ENCODE measurements at places on chromosomes 2 and 18. TPM values are rescaled to one million over a fixed set of nuclear protein-coding genes. Genes with fewer than 3 reads are reported as not detected.

DNA sequence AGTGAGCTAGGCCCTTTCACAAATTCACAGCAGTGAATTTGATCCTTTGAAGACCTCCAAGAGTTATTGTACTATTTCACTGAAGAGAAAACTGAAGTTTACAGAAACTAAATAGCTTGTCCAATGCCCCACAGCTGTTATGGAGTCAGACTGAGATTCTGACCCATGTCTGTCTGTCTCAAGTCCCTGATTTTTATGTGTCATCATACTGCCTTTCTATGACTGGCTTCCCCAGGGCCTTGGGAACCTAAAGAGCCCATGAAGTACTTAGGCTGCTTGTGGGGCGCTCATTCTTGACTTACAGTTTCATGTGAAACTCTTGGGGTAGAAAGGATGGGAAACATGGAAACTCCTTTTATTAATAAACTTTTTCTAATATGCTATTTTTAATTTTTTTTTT lies 107.7 kb downstream of the ATL2 start:
- no peak for DNase-seq

TTL gene
- total RNA-seq: 16.9 TPM

DNA sequence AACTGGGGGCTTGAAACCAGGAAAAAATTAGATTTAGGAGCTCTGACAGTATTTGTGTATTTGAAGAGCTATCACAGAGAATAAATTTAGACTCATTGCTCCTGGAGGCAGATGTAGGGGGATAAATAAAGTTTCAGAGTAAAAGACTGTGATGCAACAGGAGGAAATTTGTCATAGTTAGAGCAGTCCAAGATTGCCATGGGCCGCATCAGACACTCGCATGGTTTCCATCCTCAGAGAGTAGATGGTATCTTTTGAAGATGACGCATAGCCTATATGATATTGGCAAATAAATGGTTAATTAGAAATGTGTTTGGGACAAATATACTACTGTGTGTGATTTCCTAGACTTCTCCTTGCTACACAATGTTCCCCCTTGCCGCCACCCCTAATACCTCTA lies 170.5 kb downstream of the FTCDNL1 start:
- no peak for DNase-seq

GRCh38 chr2:175500255-175500654 lies 318.7 kb upstream of the ATP5MC3 start:
- no peak for DNase-seq

TUBA3E gene
- not detected for total RNA-seq

GRCh38 chr2:54076586-54076985 lies 38.8 kb upstream of the ACYP2 start:
- no peak for DNase-seq

RNF125 gene
- 8.4 TPM for total RNA-seq

DNA sequence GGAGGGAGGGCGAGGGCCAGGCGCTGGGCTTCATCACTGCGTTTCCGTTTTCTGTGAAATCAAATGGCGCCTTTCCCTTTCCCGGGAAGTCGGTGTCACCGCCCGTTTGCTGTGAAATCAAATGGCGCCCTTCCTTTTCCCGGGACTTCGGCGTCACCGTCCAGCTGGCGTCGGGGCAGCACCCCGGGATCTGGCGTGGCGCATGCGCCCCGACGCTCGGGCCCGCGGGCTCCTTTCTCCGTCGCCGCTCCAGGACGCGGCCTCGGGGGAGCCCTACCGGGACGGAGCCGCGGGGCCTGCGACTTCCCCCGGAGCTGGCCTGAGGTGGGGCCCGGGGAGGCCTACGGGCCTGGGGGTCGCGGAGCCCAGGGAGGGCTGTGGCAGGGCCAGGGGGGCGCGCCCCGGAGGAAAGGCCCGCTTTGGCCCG lies at the start of gene FAM228A:
TSS of gene FAM228A (plus strand) at position 203 of the 427 bp plus-strand sequence. CDS start 428 bp downstream, outside the sequence.
- DNase-seq: no peak

- DNase-seq: peak; percentile 64
Observed at GRCh38 chr2:164737612-164738081, 104.0 kb downstream of the COBLL1 start.

DNA sequence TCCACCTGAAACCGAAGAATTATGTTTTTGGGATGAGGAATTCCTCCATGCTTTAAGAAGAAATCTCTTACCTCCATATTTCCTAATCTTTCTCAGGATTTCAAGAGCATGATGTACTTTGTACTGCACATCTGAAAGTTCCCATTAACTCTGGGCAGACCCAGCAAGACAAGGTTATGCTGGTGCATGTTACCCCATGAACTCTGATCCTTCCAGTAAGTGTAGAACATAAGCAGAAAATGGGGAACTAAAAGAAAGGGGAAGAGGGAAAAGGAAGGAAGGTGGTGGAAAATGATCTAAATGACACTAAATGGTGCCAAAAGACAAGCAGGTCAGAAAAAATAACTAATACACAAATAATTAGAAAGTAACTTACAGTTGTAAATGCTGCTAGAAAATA lies 50.7 kb downstream of the STRN start:
- DNase-seq: no peak

GRCh38 chr18:75544051-75544481 lies 116.6 kb upstream of the SMIM21 start:
- DNase-seq: no peak

DNA sequence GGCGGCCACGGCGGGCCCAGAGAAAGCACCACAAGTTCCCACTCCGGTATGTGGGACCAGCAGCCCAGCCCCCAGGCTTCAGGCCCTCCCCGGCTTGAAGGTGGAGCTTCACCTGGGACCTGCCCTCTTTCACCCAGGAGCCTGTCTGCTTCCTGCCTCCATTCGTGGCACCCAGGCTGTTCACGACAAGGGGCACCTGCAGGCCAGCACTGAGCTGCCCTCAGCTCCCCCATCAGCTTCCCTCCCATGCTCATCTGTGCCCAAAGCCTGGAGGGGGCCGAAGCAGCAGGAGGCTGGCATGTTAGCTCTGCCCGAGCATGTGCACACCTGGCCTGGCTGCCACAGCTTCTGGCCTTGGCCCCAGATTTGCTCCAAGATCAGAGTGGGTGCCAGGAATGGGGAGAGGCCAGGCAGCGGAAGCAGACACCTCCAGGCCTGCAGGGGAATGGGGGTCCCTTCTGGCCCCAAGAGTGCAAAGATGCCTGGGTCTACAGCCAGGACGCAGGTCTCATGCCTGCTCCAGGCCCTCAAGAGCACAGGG lies 312.4 kb upstream of the SYT4 start:
- no peak for DNase-seq

GRCh38 chr2:61811821-61812220 lies 42.0 kb downstream of the FAM161A start:
- no peak for DNase-seq

GRCh38 chr2:151181524-151181923 lies 80.1 kb downstream of the RBM43 start:
- no peak for DNase-seq

CPO gene
- total RNA-seq: not detected

DNA sequence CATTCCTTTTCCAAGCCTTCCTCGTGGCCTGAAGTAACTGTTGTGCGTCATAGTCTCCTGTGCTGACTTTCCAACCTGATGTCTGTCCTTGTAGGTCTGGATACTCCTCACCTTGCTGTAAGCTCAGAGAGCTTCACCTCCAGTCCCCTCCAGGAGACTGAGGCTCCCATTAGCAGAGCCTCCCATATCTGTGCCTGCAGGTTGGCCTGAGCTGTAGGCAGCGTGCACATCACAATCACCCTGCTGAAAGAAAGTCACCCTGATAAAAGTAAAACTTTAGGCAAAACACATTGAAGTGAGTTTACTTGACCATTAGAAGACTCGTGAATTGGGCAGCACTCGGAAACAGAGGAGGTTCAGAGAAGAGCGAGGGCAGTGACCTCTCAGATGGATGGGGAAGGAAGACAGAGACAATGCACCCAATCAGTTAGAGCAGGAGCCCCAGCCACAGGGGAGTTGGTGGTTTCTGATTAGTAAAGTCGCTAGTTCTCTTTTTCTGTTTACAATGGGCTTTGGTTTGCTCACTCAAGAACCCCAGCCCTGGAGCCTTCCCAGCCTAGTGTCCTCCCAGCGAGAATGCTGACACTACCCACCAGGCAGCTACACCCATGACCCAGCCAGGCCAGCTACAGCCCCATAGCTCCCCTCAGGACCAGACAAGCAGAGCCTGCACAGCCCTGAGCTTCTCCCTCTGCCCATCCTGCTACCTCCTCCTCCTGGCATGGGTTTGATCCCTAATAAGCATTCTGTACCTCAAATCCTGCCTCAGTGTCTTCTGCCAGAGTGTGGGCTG lies 12.1 kb upstream of the TPO start:
- no peak for DNase-seq

DNA sequence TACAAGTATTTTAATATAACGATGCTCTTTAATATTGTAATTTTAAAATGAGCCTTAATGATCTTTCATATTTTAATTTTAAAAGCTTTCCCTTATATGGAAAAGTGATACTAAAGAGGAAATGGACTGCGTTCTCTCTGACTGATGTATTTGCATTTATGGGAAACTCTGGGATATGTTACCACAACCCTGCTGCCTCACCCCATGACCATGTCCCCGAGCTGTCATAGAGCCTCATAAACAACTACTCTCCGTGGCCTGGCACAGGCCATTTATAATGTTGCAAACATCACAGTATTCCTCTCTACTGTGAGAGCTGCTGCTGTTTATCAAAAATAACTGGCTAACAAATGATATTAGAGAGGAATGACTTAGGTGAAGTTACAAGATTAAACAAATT lies 75.8 kb upstream of the SEC11C start:
- DNase-seq: no peak

GRCh38 chr2:233354971-233355574 lies 779 bp downstream of the DGKD start:
- peak; percentile 58 for DNase-seq

DNA sequence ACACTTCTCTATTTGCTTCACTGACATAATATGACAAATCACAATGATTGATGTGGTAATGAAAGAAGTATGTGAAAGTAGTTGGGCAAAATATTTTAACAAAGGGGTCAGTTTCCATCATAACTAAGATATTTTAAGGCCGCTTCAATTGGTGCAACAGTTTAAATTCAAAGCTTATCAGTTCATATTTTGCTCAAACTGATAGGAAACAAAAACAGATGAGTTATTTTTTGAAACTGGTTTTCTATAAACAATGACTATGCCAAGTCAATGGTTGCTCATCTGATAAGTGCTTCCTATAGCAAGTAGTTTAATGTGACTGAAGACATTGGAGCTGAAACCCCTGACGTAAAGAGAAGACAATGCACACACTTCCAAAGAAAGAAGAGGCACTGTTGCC lies 1290.7 kb downstream of the SUCLG1 start:
- no peak for DNase-seq

SPC25 gene
- 5.2 TPM for total RNA-seq

DNA sequence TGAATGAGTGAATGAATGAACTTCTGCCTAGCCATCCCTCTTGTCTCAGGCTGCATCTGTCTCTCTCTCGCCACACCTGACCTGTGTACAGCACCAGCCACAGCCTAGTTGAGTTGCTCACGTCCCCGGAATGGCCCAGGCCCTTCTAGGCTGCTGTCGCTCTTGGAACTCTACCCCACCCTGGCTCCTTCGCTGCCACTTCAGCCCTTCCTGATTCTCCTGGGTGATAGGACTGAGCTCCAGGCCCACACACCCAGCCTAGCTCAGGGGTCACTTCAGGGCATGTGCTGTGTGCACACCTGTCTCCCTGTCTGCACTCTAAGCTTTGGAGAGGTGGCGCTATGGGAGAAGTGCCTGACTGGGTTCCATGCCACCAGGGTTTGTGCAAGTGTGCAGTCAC lies 236.6 kb downstream of the GLI2 start:
- no peak for DNase-seq

DNA sequence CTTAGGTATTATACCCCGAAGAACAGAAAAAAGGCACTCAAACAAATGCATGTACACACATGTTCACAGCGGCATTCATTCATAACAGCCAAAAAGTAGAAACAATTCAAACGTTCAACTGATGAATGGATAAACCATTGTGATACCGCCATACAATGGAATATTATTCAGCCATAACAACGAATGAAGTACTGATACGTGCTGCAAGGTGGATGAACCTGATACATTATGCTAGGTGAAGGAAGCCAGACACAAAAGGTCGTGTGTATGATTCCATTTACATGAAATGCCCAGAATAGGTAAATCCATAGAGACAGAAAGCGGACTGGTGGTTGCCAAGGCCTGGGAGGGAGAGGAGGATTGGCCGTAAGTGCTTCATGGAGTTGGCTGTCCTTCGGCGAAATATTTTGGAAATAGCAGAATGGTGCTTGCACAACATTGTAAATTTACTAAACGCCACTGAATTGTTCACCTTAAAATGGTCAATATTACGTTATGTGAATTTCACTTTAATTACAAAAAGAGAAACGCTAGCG lies 750 bp upstream of the RMP24 start:
- no peak for DNase-seq

- no peak for DNase-seq
Observed at GRCh38 chr18:55968550-55968949, 380.6 kb upstream of the TCF4 start.

- peak; percentile 78 for DNase-seq
Observed at GRCh38 chr18:58180738-58181353, 136.8 kb downstream of the NEDD4L start.

CCL20 gene
- 43.5 TPM for total RNA-seq

GRCh38 chr2:116467243-116467642 lies 1347.2 kb upstream of the DDX18 start:
- no peak for DNase-seq

HOXD4 gene
- 3.6 TPM for total RNA-seq

GRCh38 chr2:231854616-231855125 lies 68.4 kb downstream of the COPS7B start:
- DNase-seq: no peak

AQP12A gene
- total RNA-seq: 9.0 TPM

- DNase-seq: peak; percentile 57
Observed at GRCh38 chr2:101152272-101153076, 1.3 kb upstream of the TBC1D8 start.

- no peak for DNase-seq
Observed at GRCh38 chr2:27025281-27025800, 7.4 kb upstream of the TMEM214 start.

IKZF2 gene
- 4.5 TPM for total RNA-seq

RTP5 gene
- not detected for total RNA-seq

GRCh38 chr2:86140969-86141392 lies 34.9 kb downstream of the PTCD3 start:
- DNase-seq: no peak

GRCh38 chr2:216923706-216924105 lies 63.8 kb upstream of the TNP1 start:
- no peak for DNase-seq

- no peak for DNase-seq
Observed at GRCh38 chr2:98538280-98539041, 69.9 kb downstream of the COA5 start.

All from colonic mucosa (tissue), 4 donors.